ENCODE measurements at places on chromosomes 13 and 19.

GRCh38 chr19:55189403-55189835 lies 9.3 kb upstream of the SYT5 start:
- DNase-seq: peak; percentile 96

DNA sequence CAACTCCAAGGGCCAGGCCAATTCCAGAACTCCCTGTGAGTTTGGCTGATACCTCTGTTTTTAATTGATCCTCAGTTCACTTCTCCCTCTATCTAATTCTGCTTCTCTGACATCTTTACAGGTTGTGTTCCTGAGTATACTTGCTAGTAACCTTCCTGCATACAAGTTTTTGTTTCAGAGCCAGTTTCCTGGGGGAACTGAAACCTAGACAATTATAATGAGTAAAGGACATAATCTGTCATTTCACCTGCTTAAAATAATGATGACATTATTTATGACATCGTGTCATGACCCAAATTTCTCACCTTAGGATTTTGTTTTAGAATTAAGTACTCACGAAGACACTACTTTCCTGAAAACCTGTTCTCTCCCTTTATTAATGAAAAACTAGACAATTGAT lies 12.5 kb upstream of the MYCBP2 start:
- no peak for DNase-seq

GRCh38 chr19:48419158-48419920 lies 25.9 kb downstream of the GRIN2D start:
- DNase-seq: no peak

GRCh38 chr13:41004875-41005693 lies 14.0 kb downstream of the ELF1 start:
- no peak for DNase-seq

- no peak for DNase-seq
Measured at GRCh38 chr13:37944869-37945442, 75.4 kb upstream of the TRPC4 start.

- peak; percentile 42 for DNase-seq
Measured at GRCh38 chr13:32019612-32020233, 11.9 kb upstream of the FRY start.

DNA sequence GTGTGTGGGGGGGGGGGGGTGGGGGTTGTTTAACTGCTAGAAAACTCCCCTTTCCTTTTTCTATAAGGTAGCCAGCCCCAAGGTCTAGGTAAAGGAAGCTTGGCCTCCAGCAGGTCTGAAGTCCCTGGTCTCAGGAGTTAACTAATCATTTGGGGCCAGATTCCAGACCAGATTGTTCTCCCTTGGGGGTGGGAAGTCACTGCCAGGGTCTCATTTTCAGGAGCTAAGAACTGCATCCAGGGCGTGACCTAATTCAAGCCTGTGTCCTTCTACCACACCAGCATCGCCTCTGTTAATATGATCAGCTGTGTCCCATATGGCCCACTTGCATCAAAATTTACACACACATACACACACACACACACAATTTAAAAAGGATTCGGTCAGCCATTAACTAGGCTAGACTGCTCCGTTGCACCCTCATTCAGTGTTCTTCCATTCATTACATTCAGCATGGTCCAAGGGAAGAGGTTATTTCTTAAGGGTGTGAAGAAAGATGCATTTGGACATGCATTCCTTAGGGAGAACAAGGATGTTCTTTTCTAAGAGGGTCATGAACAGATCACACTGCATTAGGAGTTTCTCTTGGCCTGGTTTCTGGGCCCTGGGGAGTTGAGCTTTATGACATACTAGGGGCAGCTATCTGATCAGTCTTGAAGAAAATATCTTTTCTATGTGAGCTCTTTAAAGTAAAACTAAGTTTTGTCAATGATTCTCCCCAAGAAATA lies 91.0 kb downstream of the FGF14 start:
- no peak for DNase-seq
